Activated T-cell treated with anti-CD3 and anti-CD28 coated beads for 1 hour (primary cell): ENCODE measurements at places on chromosomes 7 and 10.

- DNase-seq, result no peak
Measured at GRCh38 chr10:4006051-4006450, 221.0 kb upstream of the KLF6 start.

DNA sequence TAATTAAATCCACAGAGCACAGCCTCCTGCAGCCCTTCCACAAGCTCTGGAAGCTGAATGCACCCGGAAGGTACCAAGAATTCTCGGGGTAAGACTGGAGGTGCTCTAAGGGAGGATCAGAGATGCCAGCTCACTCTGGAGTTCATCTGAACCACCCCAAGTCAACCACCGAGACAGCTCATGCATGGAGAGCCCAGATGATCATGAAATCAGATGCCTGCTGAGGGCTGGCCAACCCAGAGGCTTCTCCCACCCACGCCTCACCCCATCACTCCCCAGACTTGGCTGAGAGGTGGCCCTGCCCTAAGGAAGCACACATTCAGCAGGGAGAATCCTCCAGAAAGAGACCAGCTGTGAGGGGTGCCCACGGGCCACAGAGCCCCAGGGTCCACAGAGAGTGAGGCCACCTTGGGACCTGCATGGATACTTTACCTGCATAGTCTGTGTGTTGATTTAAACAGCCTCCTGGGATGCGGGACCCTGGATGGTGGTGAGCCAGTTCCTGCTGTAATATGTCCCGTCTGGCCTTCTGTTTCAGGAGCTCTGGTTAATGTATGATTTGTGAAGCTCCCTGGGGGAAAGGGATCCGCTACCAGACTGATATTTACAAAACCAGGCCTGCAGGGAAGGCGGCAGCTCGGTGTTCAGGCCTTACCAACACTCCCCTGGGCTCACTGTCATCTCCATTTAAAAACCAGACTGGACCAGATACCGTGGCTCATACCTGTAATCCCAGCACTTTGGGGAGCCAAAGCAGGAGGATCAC lies 64.9 kb downstream of the INSIG1 start:
- DNase-seq, result no peak

GRCh38 chr7:77830649-77831355 lies 32.2 kb downstream of the PHTF2 start:
- no peak for DNase-seq

DNA sequence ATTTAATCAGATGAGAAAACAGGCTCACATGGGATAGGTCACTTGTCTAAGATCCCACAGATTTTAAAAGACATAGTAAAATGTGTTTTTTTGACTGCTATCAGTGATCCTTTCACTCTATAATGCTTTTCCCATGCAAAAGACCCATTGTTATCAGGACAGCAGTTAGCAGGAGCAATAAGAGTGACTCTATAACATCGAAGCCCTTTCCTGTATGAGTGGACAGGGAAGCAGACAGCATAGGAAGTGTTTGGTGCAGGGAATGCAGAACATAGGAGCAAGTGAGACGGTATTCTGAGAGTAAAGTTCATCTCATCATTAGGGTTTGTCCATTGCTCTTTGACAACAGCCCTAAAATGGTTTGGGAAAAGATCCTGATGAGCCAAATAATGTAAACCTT lies 68.5 kb downstream of the SLC25A13 start:
- no peak for DNase-seq

DNA sequence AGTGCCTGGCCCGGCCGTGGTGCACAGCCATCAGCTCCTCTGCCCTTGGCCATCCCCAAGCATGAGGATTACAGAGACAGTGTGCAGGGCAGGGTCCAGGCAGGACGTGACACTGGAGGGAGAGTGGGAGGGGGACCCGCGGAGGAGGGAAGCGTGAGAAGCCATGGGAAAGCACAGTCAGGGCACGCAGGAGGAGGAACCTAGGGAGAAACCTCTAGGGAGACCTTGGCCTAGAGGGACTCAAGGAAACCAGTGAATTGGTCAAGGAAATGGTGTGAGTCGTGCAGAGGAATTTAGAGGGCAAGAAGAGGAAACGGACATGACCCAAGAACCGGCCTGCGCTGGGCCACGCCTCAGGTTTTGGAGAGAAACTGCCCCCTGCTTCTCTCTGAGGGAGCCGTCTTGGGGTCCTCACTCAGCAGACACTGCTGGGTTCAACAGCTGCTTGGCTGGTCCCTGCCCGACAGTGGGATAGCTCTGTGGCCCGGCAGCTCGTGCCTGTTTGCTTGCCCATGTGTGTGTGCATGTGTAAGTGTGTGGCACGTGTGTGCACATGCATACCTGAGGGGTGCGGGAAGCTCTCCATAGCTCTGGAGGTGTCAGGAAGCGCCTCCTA lies 3.2 kb downstream of the OPN4 start:
- DNase-seq, result no peak

GRCh38 chr7:55081068-55081467 lies 62.3 kb downstream of the EGFR start:
- DNase-seq, result no peak
